Activated naive CD8-positive, alpha-beta T cell treated with anti-CD3 and anti-CD28 coated beads for 36 hours (primary cell): ENCODE measurements at places on chromosomes 1 and 21. TPM values are rescaled to one million over a fixed set of nuclear protein-coding genes. Genes with fewer than 3 reads are reported as not detected.

The VAV3 gene
- total RNA-seq, result 4.6 TPM

The HSPA6 gene
- total RNA-seq, result 0.34 TPM

The SHISAL2A gene
- 14.2 TPM for total RNA-seq

DNA sequence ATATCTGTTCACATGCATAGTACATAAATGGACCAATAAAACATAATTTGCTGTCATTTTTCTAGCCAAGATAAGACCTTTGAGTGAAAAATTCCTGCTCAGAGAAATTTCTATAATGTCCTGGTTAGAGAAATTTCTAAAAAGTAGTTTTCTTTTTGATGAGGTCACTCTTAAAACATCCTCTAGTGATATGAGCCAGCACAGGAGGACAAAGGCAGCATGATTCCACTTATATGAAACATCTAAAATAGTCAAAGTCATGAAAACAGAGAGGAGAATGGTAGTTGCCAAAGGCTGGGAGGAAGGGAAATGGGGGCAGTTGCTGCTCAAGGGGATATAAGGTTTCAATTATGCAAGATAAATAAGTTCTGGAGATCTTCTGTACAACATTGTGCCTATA, 239.4 kb downstream of the BACH1 start:
- H3K27me3 ChIP-seq, result no peaks in the 10 kb centered on the region
- DNase-seq, result no peak
- H3K4me1 ChIP-seq, result peaks cover 2% of the 10 kb centered on the region

GRCh38 chr1:220485791-220486190, 42.1 kb upstream of the MARK1 start:
- no peak for DNase-seq
- H3K4me3 ChIP-seq, result no peak overlapping the region
- H3K36me3 ChIP-seq, result no peaks in the 10 kb centered on the region
- no peak overlapping the region for H3K27ac ChIP-seq

DNA sequence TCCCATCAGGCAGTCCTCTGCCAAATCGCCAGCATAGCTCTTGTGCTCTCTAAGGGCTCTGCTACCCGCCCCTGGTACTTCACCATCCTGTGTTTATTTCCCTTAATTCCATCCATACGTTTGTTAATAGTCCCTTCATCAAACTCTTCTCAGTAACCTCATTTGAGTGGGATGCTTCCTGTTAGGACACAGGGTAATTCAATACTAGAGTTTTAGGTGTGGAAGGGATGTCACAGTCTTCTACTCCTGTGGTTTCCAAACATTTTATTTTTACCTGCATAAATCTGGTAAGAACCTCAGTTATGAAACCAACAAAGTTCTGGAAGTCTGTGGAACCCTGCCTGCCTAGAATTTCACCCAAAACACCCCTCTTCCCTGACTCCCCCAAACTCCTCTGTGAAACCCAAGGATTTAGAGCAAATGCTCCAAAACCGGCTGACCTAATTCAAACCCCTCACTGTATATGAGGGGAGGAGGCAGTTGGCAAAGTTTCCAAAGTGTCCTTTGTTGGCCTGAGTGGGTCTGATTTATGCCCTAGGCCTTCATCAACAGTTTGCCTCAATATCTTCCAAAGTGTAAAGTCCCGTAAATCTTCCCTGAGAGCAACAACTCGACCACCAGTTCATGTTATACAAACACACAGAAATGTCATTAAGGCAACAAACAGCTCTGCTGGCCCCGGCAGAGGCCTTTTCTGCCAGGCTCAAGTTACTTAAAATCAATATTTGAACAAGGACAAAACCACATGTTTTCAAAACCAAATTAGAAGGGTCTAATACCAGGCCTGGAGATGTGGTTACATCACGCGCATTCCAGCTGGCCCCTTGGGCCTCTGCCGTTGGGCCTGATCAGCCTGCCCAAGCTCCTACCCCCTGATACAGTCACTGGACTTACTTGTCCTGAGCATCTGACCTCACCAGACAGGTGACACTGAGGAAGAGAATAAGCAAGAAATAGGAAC, 82.4 kb upstream of the FGGY start:
- peaks cover 1% of the 10 kb centered on the region for H3K36me3 ChIP-seq
- no peak overlapping the region for H3K4me3 ChIP-seq
- DNase-seq, result no peak
- no peak overlapping the region for H3K27ac ChIP-seq
- H3K27me3 ChIP-seq, result no peaks in the 10 kb centered on the region

DNA sequence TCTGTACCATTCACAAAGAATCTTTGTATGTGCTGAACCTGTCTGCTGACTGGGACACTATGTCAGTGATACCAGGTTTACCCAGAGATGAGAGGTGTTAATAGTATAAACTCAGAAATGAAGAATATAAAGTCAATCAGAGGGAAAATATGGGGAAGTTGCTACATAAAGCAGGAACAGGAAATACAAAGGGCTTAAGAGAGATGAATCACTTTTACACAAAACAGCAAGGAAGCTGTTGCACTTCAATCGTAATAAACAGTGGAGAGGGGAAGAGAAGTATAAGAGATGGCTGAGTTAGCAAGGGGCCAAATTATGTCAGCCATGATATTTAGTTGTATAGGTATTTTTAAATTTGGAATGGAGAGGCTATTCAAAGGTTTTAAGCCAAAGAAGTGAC, 890.2 kb upstream of the NCAM2 start:
- no peak overlapping the region for H3K27ac ChIP-seq
- no peaks in the 10 kb centered on the region for H3K4me1 ChIP-seq
- H3K36me3 ChIP-seq, result no peaks in the 10 kb centered on the region
- H3K4me3 ChIP-seq, result no peak overlapping the region

GRCh38 chr1:103112546-103112945, 4.2 kb upstream of the COL11A1 start:
- H3K27ac ChIP-seq, result no peak overlapping the region
- H3K27me3 ChIP-seq, result peaks cover 16% of the 10 kb centered on the region
- H3K36me3 ChIP-seq, result no peaks in the 10 kb centered on the region
- H3K4me3 ChIP-seq, result no peak overlapping the region
- DNase-seq, result no peak

GRCh38 chr1:170539154-170539553, 7.2 kb downstream of the GORAB start:
- H3K27me3 ChIP-seq, result no peaks in the 10 kb centered on the region
- H3K36me3 ChIP-seq, result peaks cover 50% of the 10 kb centered on the region
- peaks cover 33% of the 10 kb centered on the region for H3K4me1 ChIP-seq
- H3K27ac ChIP-seq, result no peak overlapping the region
- no peak overlapping the region for H3K4me3 ChIP-seq
- no peak for DNase-seq

DNA sequence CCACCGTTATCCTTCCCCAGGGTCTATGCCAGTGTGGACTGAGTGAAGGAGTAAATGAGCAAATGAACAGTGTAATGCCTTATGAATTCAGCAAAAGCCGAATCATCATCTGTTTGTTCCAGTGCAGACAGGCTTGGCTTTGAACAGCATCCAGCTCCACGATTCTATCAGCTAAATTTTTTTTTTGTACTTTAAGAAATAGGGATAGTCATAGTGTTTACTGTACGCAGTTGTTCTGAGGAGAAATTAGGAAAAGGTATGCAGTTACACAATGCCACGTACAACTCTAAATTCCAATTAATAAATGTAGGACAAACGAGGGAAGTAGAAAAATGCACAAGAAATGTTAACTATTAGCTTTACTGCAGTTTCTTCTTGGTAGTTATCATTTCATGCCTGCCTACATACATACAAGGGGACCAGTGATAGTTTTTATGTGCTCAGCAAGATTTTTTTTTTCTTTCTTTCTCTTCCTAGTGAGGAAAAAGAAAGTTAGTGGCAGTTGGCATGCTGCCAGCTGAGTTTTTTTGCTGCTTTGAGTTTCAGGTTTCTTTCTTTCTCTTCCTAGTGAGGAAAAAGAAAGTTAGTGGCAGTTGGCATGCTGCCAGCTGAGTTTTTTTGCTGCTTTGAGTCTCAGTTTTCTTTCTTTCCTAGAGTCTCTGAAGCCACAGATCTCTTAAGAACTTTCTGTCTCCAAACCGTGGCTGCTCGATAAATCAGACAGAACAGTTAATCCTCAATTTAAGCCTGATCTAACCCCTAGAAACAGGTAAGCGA, at the start of gene IFI44L:
TSS of gene IFI44L (plus strand) at position 646 of the 777 bp plus-strand sequence. CDS start 7,468 bp downstream, outside the sequence.
- peaks cover 27% of the 10 kb centered on the region for H3K36me3 ChIP-seq
- DNase-seq, result peak; percentile 63
- H3K4me1 ChIP-seq, result peaks cover 54% of the 10 kb centered on the region
- H3K27me3 ChIP-seq, result no peaks in the 10 kb centered on the region
- peak within 1 kb of the TSS; percentile 81 for H3K4me3 ChIP-seq
- peak within 1 kb of the TSS; percentile 83 for H3K27ac ChIP-seq

DNA sequence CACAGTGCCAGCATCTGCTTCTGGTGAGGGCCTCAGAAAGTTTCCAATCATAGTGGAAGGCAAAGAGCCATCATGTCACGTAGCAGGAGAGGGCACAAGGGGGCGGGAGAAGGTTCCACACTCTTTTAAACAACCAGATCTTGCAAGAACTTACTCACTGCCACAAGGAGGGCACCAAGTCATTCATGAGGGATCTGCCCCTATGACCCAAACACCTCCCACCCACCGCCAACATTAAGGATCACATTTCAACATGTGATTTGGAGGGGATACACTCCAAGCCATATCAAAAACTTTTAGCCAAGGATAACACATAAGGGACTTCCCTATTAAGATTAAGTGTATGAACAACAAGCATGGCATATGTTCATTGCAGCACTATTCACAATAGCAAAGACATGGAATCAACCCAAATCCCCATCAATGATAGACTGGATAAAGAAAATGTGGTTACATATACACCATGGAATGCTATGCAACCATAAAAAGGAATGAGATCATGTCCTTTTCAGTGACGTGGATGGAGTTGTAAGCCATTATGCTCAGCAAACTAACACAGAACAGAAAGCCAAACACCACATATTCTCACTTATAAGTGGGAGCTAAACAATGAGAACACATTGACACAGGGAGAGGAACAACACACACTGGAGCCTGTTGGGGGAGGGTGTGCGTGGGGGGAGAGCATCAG, 19.9 kb upstream of the SLC35F3 start:
- H3K36me3 ChIP-seq, result no peaks in the 10 kb centered on the region
- H3K27ac ChIP-seq, result no peak overlapping the region
- no peak overlapping the region for H3K4me3 ChIP-seq
- H3K27me3 ChIP-seq, result peaks cover 6% of the 10 kb centered on the region
- H3K4me1 ChIP-seq, result no peaks in the 10 kb centered on the region

The ZBTB21 gene
- total RNA-seq, result 29.7 TPM

DNA sequence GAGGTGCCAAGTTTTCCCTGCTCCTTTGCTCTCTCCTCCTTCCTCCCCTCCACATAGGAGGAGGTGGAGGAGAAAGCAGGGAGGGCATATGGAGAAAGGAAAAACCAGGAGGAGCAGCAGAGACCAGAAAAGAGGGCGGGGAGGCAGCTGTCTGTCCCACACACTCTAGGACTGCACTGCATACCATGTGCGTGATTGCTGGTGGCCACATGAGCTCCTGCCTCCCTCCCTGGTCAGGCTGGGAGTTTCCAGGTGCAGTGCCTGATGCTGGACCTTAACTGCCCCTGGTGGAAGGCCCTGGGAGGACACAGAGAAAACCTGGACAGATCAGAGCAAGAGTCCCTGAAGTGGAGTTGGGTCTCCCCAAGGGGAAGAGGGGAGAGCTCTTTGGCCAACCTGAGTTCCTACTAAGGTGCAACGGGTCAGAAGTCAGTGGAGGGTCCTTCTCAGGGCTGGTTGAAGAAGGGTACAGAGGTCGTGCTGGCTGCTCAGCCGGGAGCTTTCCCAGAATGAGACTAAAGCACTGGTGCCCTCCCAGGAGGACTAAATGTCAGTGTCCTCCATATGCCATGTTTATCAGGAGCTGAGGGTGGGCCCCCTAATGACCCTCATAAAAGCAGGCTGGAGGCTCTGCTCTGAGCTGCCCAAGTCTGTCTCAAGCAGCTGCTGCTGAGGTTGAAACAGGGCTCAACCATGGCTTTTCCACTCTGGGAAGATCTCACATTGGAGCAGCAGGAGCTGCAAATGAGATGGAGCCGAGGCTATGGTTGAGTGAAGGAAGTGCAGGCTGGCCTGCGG, 3.5 kb upstream of the LGR6 start:
- no peak for DNase-seq
- H3K27ac ChIP-seq, result no peak overlapping the region
- H3K36me3 ChIP-seq, result no peaks in the 10 kb centered on the region
- H3K4me1 ChIP-seq, result peaks cover 1% of the 10 kb centered on the region
- H3K27me3 ChIP-seq, result peaks cover 26% of the 10 kb centered on the region

- no peaks in the 10 kb centered on the region for H3K36me3 ChIP-seq
- no peak for DNase-seq
- no peak overlapping the region for H3K27ac ChIP-seq
- H3K27me3 ChIP-seq, result peaks cover 5% of the 10 kb centered on the region
- H3K4me3 ChIP-seq, result no peak overlapping the region
Measured at GRCh38 chr1:206004826-206005225, 1.6 kb upstream of the RAB7B start.

GRCh38 chr1:107793896-107794453, 171.0 kb downstream of the VAV3 start:
- no peak overlapping the region for H3K4me3 ChIP-seq
- no peaks in the 10 kb centered on the region for H3K27me3 ChIP-seq
- H3K4me1 ChIP-seq, result peaks cover 50% of the 10 kb centered on the region
- DNase-seq, result no peak

DNA sequence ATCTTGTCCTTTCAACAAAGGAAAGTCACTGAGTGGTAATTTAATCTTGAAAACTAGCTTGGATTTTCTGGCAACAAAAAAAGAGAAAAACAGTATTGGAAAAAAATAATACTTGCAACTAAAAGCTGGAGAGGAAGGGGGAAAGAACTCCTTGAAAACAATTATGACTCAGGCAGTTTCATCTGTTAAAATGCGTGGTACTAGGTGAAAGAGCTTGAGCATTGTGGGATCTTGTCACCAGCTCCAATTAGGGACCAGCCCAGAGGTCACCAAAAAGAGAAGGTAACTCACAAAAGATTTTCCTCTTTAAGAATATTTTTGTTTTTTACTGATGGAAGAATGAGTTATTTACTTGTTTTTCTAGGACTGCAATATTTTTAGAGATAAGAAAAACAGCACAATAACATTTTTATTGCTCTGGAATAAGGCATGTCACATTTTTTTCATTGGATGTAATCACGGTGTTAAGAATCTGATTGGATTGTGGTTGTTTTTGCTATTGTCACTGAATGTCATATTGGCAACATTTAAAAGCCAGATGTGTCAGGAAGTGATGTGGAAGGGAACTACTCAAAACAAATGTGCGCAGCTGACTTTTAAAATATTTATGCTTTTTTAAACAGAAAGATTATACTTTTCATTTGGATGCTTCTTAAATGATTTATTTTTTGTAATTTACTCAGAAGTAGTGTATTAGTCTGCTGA, 78.5 kb upstream of the ADAMTS5 start:
- no peak overlapping the region for H3K4me3 ChIP-seq
- no peaks in the 10 kb centered on the region for H3K36me3 ChIP-seq
- H3K27ac ChIP-seq, result no peak overlapping the region
- DNase-seq, result no peak
- H3K4me1 ChIP-seq, result no peaks in the 10 kb centered on the region

DNA sequence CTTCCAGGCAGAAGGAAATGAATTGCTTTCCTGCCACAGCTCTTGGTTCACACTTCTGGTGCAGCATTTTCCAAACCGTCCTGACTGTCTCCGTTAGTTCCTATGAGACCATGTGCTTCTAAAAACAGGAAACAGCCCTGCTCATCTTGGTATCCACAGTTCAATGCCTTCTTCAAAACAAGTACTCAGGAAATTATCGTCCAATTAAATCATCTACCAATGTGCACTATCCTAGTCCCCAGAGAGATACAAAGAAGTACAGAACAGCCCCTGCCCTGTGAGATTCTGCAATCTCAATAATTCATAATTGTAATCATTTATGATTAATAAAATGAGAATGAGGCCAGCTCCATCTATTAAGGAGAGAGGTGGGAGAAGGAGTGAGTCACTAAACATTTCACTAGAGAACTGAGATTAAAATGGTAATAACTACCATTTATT, 11.2 kb downstream of the CLEC20A start:
- no peak for DNase-seq
- H3K4me1 ChIP-seq, result no peaks in the 10 kb centered on the region
- no peaks in the 10 kb centered on the region for H3K36me3 ChIP-seq
- H3K27me3 ChIP-seq, result peaks cover 19% of the 10 kb centered on the region
- H3K4me3 ChIP-seq, result no peak overlapping the region
- H3K27ac ChIP-seq, result no peak overlapping the region

The SZT2 gene
- total RNA-seq, result 22.4 TPM
